Left forelimb (tissue), 1 donor: ENCODE measurements at places on chromosomes 5 and 9.

- DNase-seq: no peak
Measured at GRCh38 chr5:90112033-90112692, 297.4 kb downstream of the CETN3 start.

GRCh38 chr9:88923653-88924288 is 67.5 kb upstream of the S1PR3 start:
- DNase-seq: no peak

GRCh38 chr5:38500573-38501260 is 55.7 kb downstream of the LIFR start:
- no peak for DNase-seq

- no peak for DNase-seq
Measured at GRCh38 chr9:89461265-89461664, 36.6 kb downstream of the SEMA4D start.

DNA sequence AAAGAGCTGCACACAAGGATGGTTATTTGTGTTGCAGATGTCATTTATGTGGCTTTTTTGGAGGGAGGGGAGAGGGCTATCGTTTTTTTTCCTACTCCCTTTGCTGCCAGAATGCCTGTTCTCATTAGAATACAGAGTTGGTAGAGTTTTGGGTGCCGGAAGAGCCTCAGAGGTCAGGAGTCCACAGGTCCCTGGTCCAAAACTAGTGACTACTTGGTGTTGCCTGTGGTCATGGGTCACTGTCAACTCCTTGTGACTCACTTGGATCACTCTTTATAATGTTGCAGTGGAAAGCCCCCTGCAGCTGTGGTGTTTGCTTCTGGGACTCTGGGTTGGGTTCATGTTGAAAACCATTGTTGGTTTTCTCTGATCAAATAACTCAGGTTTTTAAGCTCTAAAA is 131.4 kb downstream of the MAST4 start:
- DNase-seq: no peak

DNA sequence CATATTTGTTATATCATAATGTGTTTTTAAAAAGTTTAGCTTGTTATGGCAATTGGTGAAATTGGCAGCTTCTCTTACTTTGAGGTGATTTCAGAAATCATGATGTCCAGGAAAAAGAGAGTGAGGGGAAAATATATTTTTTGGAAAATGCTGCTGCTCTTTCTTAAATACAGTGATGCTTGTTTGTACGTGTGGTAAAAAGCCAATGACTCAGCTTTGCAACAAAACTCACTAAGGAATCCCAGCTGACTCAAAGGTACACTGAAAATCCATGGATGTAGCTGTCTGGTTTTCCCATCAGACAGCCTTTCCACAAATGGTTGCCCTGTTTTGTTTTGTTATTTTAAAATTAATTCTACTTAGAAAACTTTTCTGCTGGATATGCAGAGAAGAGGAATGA is 306.4 kb upstream of the PAPPA start:
- no peak for DNase-seq

GRCh38 chr5:16907270-16907669 is 28.8 kb downstream of the MYO10 start:
- no peak for DNase-seq

DNA sequence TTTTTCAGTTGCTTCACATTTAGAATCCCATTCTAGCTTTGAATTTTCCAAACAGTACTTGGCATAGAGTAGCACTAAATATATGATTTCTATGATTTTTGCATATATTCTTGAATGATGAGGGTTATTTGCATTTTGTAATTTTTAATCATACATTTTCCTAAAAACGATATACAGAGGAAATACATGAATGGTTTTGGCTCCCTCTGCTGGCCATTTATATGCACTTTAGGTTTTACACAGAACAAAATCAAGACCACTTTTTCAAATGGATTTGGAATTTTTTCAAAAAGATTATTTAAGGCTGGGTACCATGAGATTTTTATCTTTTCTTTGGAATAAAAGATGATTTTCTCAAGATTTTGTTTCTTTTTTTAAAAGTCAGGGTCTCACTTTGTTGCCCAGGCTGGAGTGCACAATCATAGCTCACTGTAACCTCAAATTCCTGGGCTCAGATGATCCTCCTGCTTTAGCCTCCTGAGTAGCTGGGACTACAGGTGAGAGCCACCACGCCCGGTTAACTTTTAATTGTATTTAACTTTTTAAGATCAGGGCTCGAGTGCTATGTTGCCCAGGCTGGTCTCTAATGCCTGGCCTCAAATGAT is 16.7 kb upstream of the COMMD10 start:
- DNase-seq: no peak

DNA sequence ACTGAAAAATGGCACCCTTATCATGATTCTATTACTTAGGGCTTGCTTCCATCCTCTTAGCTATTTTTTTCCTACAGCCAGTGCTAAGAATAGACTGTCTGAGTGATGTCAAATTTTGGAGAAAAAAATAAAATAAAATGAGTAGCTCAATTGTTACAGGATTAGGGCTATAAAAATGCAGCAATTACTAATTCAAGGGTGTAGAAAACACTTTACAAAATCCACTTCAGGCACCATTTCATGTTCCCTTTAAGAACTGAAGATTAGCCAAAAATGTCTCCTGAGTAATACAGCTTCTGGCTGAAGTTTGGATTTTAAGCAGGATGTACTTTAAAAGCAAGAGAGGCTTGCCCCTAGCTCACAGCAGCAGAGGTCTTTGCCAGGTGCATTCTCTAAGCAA is 240.5 kb upstream of the IRX1 start:
- no peak for DNase-seq

DNA sequence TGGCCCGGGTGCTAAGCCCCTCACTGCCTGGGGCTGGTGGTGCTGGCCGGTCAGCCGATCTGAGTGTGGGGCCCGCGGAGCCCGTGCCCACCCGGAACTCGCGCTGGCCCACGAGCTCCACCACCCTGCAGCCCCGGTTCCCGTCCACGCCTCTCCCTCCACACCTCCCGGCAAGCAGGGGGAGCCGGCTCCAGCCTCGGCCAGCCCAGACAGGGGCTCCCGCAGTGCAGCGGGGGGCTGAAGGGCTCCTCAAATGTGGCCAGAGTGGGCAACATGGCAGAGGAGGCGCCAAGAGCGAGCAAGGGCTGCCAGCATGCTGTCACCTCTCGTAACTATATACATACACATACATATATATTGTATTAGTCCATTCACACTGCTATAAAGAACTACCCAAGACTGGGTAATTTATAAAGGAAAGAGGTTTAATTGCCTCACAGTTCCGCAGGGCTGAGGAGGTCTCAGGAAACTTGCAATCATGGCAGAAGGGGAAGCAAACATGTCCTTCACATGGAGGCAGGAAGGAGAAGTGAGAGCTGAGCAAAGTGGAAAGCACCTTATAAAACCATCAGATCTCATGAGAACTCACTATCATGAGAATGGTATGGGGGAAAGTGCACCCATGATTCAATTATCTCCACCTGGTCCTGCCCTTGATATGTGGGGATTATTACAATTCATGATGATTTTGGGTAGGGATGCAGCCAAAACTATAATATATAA is 56.8 kb downstream of the LIX1 start:
- DNase-seq: no peak

DNA sequence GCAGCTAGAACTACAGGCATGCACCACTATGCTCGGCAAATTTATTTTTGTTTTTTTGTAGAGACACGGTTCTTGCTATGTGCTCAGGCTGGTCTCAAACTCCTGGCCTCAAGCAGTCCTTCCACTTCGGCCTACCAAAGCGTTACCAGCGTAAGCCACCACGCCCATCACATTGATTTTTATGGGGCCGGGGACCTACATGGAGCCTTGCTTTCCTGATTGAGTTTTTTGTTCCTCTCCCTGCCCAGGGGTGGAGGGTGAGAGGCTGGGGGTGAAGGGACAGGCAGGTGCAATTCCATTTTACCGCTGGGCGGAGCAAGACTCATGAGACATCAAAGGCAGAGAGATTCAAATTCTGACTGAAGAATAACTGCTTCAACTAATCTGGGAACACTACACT is 1.9 kb downstream of the ALDH1B1 start:
- DNase-seq: no peak

DNA sequence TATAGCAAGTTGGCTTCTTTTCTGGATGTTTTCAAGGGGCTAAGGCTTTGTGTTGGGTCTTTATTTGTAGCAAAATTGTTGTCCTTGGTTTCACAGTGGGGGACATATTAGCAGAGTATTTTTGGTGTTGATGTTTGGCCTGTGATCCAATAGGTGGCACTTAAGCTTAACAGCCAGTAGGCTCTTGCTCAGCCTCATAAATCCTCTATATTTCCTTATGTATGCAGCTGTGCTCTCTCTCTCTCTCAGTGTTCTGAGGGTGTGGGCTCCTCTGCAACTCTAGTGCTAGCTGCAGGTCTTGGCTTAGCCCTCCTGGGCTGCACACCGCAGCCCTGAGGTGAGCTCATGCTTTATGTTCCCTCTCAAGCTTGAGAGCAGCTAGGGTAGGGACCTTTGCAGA is 195.0 kb upstream of the GHR start:
- DNase-seq: no peak

DNA sequence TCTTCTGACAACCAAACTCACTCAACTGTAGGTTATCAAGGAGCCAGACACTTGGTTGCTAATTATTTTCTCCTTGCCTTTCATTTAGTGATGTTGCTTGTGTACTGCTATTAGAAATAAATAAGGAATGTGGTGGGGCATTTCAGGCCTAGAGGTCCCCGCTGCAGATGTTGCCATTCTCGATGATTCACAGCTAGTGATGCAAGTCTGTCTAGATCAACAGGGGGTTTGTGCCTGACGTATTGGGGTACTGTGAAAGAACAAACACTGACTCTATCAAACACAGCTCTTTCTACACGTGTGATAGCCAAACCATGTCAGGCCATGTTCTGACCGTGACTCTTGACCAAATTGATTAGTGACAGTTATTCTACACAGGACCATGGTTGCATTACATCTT is 144.7 kb downstream of the OSTF1 start:
- DNase-seq: no peak

DNA sequence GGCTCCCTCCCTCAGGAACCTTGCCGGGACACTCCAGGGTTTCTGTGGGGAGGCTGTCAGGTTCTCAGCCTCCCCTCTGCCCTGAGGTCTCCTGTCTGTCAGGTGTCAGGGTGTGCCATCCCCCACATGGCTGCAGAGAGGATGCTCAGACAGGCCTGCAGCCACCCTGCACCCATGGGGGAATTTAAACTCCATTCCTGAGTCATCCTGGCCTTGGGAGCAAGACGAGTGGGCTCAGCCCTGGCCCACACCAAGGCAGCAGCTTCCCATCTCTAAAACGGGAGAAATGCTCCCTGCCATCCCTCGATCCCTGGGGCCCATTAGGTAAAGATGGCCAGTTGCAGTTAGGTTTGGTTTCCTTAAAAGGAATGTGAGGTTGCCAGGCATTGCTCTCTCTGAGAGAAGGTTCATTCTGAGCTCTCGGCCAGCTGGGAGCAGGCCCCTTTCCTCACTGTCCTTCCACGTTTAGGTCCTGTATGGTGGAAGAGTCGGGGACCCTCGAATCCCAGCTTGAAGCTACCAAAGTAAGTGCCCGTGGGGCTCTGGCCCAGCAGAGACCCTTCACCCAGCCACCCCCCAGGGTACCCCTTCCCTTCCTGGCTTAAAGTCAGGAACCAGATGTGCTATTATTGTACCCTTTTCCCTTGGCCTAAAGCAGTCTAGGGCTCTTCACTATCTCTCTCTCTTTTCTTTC is 26.6 kb downstream of the DYNC2I2 start:
- no peak for DNase-seq

DNA sequence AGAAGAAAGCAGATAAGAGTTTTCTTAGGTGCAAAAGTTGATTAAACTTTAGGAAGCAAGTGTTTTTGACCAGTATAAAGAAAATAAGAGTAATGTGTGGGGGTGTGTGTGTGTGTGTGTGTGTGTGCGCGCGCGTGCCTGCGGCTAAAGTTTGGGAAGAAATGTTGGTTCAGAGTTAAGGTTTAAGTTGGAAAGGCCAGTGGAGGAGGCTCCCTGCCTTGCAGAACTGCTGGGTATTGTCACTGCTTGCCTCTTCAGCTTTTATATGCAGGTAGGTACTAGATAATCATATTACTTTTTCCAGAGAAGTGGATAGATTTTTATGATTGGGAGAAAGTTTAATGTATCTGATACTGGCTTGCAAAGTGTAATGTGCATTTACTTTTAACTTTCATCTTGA is 2.0 kb downstream of the PIK3R1 start:
- no peak for DNase-seq

GRCh38 chr5:62795926-62796325 is 217.3 kb downstream of the LRRC70 start:
- DNase-seq: no peak

GRCh38 chr9:137247135-137247915 is 3.8 kb upstream of the STPG3 start:
- DNase-seq: no peak

- no peak for DNase-seq
Measured at GRCh38 chr9:2809692-2810419, 34.0 kb downstream of the PUM3 start.

DNA sequence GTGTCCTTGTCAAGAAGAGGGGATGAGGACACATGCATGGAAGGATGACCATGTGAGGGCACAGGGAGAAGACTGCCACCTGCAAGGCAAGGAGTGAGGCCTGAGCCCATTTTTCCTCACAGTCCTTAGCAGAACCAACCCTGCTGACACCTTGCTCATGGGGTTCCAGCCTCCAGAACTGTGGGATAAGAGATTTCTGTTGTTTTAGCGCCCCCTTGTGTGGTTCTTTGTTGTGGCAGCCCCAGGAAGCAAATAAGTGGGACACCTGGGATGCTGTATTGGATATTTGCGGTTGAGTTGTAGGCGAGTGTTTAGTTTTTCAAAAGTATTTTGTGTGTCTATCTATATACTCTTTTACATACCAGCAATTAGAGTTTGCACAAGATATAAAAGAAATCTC is 206.4 kb downstream of the NXNL2 start:
- DNase-seq: no peak

GRCh38 chr5:68818057-68818695 is 275.6 kb upstream of the SLC30A5 start:
- no peak for DNase-seq

DNA sequence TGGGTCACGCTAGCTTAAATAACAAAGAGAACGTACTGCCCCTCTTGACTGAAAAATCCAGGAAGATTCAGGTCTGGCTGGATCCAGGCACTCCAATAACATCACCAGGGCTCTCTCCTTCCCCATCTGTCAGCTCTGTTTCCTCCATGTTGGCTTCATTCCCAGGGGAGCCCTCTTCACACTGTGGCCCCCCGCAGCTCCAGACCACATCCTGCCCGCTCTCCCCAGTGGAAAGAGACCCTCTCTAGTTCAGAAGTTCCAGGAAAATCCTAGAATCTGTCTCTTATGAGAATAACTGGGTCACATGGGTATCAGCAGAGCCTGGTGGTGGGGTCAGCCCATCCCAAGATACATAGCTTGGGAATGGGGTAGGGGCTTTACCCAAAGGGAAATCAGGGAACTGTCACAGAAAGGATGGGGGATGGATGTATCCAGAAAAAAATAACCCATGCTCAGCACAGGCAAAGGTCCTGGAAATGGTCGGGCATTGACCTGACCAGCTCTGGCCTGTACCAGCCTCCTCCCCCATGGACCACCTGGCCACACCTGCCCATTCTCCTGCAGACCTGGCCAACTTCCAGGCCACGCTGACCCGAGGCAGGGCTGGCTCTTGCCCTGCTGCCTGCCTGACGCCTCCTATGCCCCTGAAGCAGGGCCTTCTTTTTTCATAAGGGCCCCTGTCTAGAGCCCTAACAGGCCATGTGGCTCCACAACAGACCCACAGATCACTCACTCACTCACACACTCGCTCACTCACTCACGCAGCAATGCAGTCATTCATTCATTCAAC is 65.9 kb downstream of the COL23A1 start:
- no peak for DNase-seq

- no peak for DNase-seq
Measured at GRCh38 chr5:139664086-139664693, 16.0 kb downstream of the CXXC5 start.

GRCh38 chr9:28155671-28156070 is 582.4 kb upstream of the C9orf72 start:
- no peak for DNase-seq

GRCh38 chr5:143618141-143618540 is 193.8 kb upstream of the HMHB1 start:
- no peak for DNase-seq
